SIG-M5 (cell line): ENCODE measurements at places on chromosomes 13 and 19.

- DNase-seq = no peak
These were observed 73.2 kb upstream of the IPO5 start for GRCh38 chr13:97880311-97880675.

- no peak for DNase-seq
These were observed 3.2 kb downstream of the RPL18A start for GRCh38 chr19:17862711-17863519.

- DNase-seq = no peak
These were observed 8.7 kb upstream of the SYDE1 start for GRCh38 chr19:15098460-15098859.

DNA sequence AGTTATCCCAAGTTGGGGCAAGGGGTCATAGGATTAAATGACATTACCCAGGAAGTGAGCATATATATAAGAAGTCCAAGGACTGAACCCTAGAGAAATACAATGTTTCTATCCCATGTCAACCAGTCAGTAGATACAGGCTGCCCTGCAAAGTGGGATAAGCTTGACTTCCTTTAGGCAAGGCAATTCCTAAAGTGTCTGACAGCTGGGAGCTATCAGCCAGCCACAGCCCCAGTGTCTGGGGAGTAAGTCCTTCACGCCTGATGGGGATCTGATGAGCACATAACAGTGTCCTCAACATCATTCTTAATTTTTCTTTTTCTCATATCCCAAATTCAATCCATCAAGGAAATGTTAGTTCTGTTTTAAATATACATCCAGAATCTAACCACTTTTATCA lies 54.1 kb downstream of the DNAJC15 start:
- no peak for DNase-seq

DNA sequence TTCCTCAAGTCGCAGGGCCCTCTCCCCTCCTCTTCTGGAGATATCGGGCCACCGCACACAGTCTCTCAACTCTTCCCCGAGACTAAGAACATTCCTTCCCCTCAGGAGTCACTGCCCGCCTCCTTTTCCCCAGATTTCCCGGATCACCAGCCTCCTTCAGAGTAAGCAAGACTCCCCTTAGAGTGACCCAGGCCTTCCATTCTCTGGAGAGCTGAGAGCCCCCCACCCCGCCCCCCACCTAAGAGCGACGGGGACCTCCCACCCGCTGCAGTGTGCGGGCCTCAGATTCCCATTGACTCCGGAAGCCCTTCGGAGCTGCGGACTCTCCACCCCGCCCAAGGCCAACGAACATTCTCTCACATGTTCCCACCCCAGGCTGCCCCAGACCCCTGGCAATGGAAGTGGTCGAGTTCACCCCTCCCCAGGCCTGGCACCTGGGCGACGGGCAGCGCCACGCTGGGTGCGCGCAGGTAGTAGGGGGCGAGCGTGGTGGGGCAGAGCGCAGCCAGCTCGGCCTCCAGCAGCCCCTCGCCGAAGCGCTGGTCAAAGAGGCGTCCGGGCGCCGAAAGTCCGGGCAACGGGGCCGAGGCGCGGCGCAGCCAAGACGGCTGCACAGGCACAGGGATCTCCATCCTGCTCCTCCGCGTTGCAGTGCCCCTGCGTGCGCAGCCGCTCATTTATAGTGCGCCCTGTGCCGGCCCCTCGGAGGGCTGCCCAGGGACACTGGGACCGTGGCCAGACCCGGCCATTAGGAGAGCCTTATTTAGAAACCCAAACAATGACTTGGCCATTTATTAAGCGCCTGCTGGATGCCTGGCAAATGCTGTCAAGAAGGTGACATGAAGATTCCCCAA lies at the start of gene HSPB6:
Gene HSPB6, minus strand, starts transcription at position 653 of the 854 bp plus-strand sequence. Its CDS starts 21 bp downstream, at position 632.
- DNase-seq = no peak

- DNase-seq = no peak
These were observed 69.2 kb downstream of the ATP11A start for GRCh38 chr13:112759053-112759452.

DNA sequence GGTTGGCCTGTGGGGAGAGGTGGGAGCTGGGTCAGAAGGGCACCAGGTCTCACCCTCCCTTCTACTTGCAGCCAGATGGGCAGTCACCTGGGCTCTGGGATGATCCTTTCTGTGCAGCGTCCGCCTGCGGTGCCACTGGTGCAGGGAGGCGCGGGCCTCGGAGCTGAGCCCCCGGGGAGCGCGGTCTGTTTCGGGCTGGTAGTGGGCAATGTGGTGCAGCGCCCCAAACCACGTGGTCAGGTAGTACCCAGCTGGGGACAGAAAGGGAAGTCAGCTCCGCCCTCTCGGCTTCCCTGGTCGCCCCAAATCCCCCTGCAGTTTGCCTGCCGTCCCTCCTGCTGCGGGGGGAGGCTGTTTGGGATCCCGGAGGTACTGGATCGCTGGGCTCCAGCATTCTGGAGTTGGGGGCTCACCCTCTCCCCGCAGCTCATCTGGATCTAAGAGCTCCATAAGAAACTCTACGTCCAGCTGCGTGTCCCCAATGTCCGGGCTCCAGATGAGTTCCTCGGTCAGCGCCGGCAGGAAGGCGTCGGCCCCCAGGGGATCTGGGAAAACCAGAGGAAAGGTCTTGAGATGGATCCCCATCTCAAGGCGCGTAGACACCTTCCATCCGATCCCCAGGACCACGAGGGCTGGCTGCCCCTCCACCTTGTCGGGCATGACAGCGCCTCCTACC lies 8.8 kb downstream of the RINL start:
- DNase-seq = no peak

- peak; percentile 56 for DNase-seq
These were observed 43.4 kb upstream of the URAD start for GRCh38 chr13:28031896-28032288.

- DNase-seq = no peak
These were observed 5.9 kb upstream of the GPR32 start for GRCh38 chr19:50764409-50764808.

GRCh38 chr13:29978211-29978610 lies 127.8 kb upstream of the UBL3 start:
- no peak for DNase-seq

GRCh38 chr19:10364644-10365043 lies 15.7 kb downstream of the TYK2 start:
- no peak for DNase-seq

DNA sequence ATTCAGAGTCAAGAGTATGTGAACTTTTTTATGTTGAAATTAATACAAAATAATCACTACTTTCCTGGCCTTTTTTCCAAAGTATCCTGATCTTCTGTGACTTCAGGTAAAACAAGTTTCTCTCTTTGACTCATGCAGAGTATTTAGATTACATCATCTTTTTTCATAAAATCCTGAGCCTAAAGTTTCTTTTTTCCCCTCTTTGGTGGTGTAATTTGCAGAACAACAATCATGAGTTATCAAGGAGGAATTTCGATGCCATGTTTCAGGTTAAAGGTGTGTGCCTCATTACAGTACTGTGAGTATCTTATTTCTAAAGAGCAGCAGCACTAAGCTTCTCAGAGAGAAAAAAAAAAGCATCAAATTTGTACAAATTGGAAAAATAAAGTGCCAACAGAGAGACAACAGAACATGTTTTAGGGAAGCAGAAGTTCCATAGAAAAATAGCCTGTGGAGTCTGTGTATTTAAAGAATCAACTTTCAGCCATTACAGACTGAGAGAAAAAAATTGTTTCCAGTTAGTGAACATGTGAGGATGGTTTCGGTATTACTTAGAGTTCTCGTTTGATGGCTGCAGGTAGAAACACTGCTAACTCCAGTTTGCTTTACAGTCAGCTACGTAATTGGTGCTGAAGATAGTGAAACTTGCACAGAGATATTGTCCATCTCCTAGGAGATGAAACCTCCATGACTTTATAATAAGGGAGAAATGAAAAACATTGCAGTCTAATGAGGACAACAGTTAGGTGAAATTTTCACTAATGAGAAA lies 78.1 kb upstream of the PCDH9 start:
- DNase-seq = no peak
